Vagina (tissue), 2 donors: ENCODE measurements at places on chromosomes 3 and 15. TPM values are rescaled to one million over a fixed set of nuclear protein-coding genes. Genes with fewer than 3 reads are reported as not detected.
A peak's percentile ranks its signal among the peaks of the same experiment; 100 is the strongest.

GRCh38 chr3:190099099-190099498, 21.6 kb downstream of the P3H2 start:
- no peak overlapping the region for H3K27ac ChIP-seq
- no peaks in the 10 kb centered on the region for H3K27me3 ChIP-seq
- no peak for DNase-seq
- no peaks in the 10 kb centered on the region for H3K36me3 ChIP-seq
- H3K4me1 ChIP-seq: no peaks in the 10 kb centered on the region

DNA sequence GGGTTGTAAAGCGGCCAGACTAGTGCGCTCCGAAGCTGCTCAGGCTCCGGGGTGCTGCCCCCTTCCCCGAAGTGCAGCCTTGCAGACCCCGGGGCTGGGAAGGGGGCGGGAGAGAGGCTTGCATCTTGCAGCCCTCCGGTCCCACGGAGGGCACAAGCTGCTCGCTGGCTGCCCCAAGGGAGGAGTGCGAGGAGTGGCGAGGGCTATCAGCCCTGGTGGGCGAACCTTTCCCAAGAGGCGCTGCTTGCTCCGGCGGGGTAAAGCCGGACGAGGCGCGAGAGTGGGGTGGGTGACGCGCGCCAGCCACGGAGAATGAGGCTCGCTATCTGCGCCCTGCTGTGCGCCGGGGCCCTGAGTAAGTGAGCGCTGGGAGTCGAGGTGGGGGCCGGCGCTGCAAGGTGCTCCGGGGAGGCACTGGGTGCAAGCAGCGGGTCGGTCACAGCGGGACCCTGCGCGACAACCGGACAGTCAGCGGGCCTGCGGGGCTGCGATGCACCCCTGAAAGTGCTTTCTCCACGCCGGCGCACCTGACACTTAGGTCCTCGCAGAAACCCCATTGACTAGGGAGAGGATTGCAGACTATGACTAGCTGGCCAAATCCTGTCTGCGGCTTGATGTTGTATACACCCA, 12.7 kb upstream of the TOPBP1 start:
- no peaks in the 10 kb centered on the region for H3K36me3 ChIP-seq
- DNase-seq: no peak
- peaks cover 9% of the 10 kb centered on the region for H3K27me3 ChIP-seq
- H3K27ac ChIP-seq: no peak overlapping the region
- H3K4me1 ChIP-seq: peaks cover 5% of the 10 kb centered on the region

DNA sequence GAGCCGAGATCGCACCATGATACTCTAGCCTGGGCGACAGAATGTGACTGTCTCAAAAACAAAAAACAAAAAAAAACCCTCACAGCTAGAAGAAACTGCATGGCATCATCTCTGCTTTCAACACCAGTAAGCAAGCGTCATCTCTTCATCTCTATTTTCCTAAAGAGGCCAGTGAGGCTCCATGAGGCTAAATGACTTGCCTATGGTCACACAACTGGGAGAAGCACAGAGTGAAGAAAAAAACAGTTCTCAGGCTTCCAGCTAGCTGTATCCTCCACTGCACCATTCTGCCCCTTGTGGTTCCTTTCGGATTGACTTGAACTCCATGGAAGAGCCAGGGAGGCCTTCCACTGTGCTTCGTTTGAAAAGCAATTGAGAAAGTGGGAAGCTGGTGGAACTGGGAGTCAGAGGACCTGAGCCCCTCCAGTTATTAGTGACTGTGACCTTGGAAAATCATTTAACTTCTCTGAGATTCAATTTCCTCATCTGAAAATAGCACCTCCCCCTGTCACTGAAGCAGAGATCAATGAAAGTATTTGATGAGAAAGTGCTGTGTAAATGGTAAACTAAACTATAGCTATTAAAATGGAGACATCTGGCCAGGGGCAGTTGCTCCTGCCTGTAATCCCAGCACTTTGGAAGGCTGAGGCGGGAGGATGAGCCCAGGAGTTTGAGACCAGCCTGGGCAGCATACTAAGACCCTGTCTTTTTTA, 32.1 kb upstream of the DENND4A start:
- no peak overlapping the region for H3K4me3 ChIP-seq
- peaks cover 7% of the 10 kb centered on the region for H3K4me1 ChIP-seq

The ERC2 gene
- total RNA-seq: 1.2 TPM

GRCh38 chr3:43257850-43258249, 28.5 kb upstream of the SNRK start:
- H3K4me3 ChIP-seq: no peak overlapping the region
- H3K4me1 ChIP-seq: no peaks in the 10 kb centered on the region
- H3K27ac ChIP-seq: no peak overlapping the region
- H3K36me3 ChIP-seq: no peaks in the 10 kb centered on the region
- no peaks in the 10 kb centered on the region for H3K27me3 ChIP-seq
- no peak for DNase-seq

The MYL3 gene
- total RNA-seq: not detected

DNA sequence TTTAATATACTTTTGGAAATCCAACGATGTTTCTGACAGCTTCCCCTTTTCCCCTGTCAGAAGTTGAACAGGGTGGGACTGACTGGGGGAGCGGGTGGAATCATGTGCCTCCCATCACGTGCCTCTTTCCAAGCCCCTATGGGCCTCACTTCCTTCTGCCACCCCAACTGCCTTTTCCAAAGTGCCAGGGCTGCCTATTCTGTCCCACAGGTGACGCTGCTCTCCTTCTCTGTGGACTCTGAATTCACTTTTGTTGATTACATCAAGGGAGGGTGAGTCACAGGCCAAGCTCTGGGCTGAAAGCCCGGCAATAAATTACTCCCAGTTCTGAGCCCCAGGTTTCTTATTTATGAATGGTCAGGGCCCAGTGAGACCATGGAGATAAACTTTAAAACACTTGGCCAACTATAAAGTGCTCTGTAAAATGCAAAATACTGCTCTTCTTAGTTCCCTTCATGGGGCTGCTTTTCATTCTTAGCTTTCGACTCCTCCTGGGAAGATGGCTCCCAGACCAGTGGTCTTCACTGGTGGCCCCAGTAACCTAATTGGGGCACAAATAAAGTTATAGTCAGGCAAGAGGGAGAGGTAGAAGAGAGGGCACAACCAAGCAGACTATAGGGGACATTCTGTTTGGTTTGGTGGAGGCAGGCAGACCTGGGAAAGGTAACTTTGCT, 12.3 kb downstream of the CPNE9 start:
- DNase-seq: peak; percentile 95
- no peaks in the 10 kb centered on the region for H3K27me3 ChIP-seq
- no peaks in the 10 kb centered on the region for H3K36me3 ChIP-seq

The SERPINI2 gene
- total RNA-seq: not detected

DNA sequence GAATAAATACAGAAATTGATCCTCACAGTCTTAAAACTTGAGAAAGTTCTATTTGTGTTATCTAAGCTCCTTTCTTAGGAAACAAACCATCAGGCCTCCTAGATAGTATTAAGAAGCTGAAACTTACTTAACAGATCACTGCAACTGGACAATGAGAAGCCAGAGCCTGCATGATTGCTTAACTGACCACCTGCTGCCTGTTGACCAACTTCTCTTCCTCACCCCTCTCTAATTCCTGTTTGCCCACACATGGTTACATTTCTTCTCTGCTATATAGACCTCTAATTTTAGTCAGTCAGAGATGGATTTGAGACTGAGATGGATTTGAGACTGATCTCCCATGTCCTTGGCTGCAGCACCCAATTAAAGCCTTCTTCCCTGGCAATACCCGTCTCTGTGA, 13.5 kb downstream of the CCPG1 start:
- no peaks in the 10 kb centered on the region for H3K36me3 ChIP-seq
- H3K27ac ChIP-seq: no peak overlapping the region
- no peak overlapping the region for H3K4me3 ChIP-seq
- H3K27me3 ChIP-seq: no peaks in the 10 kb centered on the region
- no peak for DNase-seq
- no peaks in the 10 kb centered on the region for H3K4me1 ChIP-seq

- no peaks in the 10 kb centered on the region for H3K27me3 ChIP-seq
- DNase-seq: no peak
- no peak overlapping the region for H3K4me3 ChIP-seq
- H3K27ac ChIP-seq: no peak overlapping the region
- H3K36me3 ChIP-seq: no peaks in the 10 kb centered on the region
Observed at GRCh38 chr3:20809356-20809755, 623.4 kb upstream of the SGO1 start.

GRCh38 chr3:18127859-18128681, 297.1 kb downstream of the SATB1 start:
- no peak overlapping the region for H3K27ac ChIP-seq
- H3K27me3 ChIP-seq: no peaks in the 10 kb centered on the region
- DNase-seq: no peak
- no peak overlapping the region for H3K4me3 ChIP-seq
- no peaks in the 10 kb centered on the region for H3K4me1 ChIP-seq
- no peaks in the 10 kb centered on the region for H3K36me3 ChIP-seq

- peak overlapping the region; percentile 71 for H3K27ac ChIP-seq
- H3K4me1 ChIP-seq: peaks cover 56% of the 10 kb centered on the region
- no peaks in the 10 kb centered on the region for H3K36me3 ChIP-seq
- DNase-seq: no peak
- peak overlapping the region; percentile 15 for H3K4me3 ChIP-seq
- no peaks in the 10 kb centered on the region for H3K27me3 ChIP-seq
Observed at GRCh38 chr3:188979248-188979647, 192.5 kb upstream of the TPRG1 start.

The ZNF621 gene
- total RNA-seq: 13.3 TPM

- H3K4me1 ChIP-seq: no peaks in the 10 kb centered on the region
- H3K27ac ChIP-seq: no peak overlapping the region
- no peak for DNase-seq
- no peaks in the 10 kb centered on the region for H3K36me3 ChIP-seq
Observed at GRCh38 chr3:674116-674515, 418.7 kb upstream of the CNTN6 start.

GRCh38 chr3:175751089-175751488, 892.0 kb downstream of the NAALADL2 start:
- no peaks in the 10 kb centered on the region for H3K36me3 ChIP-seq
- no peak for DNase-seq
- no peaks in the 10 kb centered on the region for H3K4me1 ChIP-seq
- no peak overlapping the region for H3K4me3 ChIP-seq

GRCh38 chr3:24688446-24689148, 193.9 kb upstream of the THRB start:
- no peak overlapping the region for H3K27ac ChIP-seq
- DNase-seq: no peak
- H3K27me3 ChIP-seq: no peaks in the 10 kb centered on the region
- H3K36me3 ChIP-seq: no peaks in the 10 kb centered on the region
- peaks cover 2% of the 10 kb centered on the region for H3K4me1 ChIP-seq

The ECE2 gene
- 1.7 TPM for total RNA-seq

- no peaks in the 10 kb centered on the region for H3K36me3 ChIP-seq
- H3K4me1 ChIP-seq: peaks cover 6% of the 10 kb centered on the region
- no peaks in the 10 kb centered on the region for H3K27me3 ChIP-seq
- H3K4me3 ChIP-seq: no peak overlapping the region
Observed at GRCh38 chr3:54876694-54877093, 51.2 kb downstream of the LRTM1 start.

The EXD1 gene
- not detected for total RNA-seq

DNA sequence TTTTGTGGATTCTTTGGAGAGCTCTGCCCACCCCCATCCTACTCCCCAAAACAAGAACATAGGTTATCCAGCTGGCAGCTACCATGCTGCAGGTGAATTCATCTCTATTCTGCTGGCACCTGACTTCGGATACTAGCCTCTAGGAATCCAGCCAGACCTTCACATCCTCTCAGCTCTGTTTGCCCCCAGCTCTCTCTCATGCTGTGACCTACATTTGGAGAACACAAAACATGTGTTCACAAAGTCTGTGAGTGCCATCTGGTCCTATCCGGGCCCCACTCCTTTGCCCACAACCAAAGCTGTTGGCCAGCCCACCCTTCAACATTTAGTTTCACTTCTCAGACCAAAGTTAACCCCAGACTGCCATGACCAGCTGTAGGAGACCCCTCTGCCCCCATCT, 89.4 kb upstream of the C3orf80 start:
- H3K27me3 ChIP-seq: no peaks in the 10 kb centered on the region
- H3K27ac ChIP-seq: no peak overlapping the region
- no peaks in the 10 kb centered on the region for H3K4me1 ChIP-seq
- no peaks in the 10 kb centered on the region for H3K36me3 ChIP-seq

DNA sequence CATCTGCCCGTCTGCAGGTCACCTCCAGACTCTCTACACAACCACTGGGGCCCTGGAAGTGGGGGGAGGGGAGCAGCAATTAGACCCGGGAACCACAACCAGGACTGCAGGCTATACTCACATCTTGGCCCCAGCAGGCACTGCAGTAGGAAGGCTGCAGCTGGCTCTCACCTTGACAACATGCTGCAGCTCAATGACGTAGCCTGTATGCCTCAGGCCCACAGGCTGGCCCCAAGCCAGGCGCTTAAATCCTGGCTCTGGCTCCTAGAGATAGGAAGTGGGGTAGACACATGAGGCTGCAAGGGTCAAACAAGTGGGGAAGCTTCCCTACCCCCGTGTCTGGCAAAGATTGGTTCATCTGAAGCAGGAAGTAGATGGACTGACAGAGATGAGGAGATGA, 4.6 kb upstream of the QRICH1 start:
- no peaks in the 10 kb centered on the region for H3K36me3 ChIP-seq
- H3K27ac ChIP-seq: no peak overlapping the region
- DNase-seq: no peak
- no peak overlapping the region for H3K4me3 ChIP-seq
- H3K27me3 ChIP-seq: no peaks in the 10 kb centered on the region

- no peaks in the 10 kb centered on the region for H3K27me3 ChIP-seq
- no peak overlapping the region for H3K27ac ChIP-seq
- no peak for DNase-seq
- no peaks in the 10 kb centered on the region for H3K36me3 ChIP-seq
- H3K4me1 ChIP-seq: no peaks in the 10 kb centered on the region
Observed at GRCh38 chr3:145519398-145520047, 641.5 kb downstream of the PLOD2 start.

The CPLX3 gene
- total RNA-seq: not detected

The FMN1 gene
- total RNA-seq: 20.1 TPM

DNA sequence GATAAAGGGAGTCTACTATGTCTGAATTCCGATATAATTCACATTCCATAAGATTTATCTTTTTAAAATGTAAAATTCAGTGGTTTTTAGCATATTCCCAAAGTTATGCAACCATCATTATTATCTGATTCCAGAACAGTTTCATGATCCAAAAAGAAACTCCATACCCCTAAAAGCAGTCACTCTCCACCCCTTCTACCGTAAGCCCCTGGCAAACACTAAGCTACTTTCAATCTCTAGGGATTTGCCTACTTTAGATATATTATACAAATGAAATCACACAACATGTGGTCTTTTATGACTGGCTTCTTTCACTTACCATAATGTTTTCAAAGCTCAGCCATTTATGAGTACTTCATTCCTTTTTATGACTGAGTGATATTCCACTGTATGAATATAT, 65.6 kb downstream of the TMEM212 start:
- H3K4me1 ChIP-seq: no peaks in the 10 kb centered on the region
- no peaks in the 10 kb centered on the region for H3K27me3 ChIP-seq
- no peak overlapping the region for H3K4me3 ChIP-seq
- DNase-seq: no peak
- no peaks in the 10 kb centered on the region for H3K36me3 ChIP-seq
- no peak overlapping the region for H3K27ac ChIP-seq

The HRG gene
- 0.25 TPM for total RNA-seq

- H3K4me1 ChIP-seq: no peaks in the 10 kb centered on the region
- DNase-seq: no peak
- H3K27ac ChIP-seq: no peak overlapping the region
- no peaks in the 10 kb centered on the region for H3K27me3 ChIP-seq
Observed at GRCh38 chr15:67715170-67715569, 110.1 kb upstream of the SKOR1 start.
